NCI-H2029 treated with DMSO at 0.1 percent for 48 hours (cell line): ENCODE measurements at places on chromosomes 5 and 9.

GRCh38 chr5:177183142-177183541 lies 49.6 kb downstream of the NSD1 start:
- no peak for DNase-seq

DNA sequence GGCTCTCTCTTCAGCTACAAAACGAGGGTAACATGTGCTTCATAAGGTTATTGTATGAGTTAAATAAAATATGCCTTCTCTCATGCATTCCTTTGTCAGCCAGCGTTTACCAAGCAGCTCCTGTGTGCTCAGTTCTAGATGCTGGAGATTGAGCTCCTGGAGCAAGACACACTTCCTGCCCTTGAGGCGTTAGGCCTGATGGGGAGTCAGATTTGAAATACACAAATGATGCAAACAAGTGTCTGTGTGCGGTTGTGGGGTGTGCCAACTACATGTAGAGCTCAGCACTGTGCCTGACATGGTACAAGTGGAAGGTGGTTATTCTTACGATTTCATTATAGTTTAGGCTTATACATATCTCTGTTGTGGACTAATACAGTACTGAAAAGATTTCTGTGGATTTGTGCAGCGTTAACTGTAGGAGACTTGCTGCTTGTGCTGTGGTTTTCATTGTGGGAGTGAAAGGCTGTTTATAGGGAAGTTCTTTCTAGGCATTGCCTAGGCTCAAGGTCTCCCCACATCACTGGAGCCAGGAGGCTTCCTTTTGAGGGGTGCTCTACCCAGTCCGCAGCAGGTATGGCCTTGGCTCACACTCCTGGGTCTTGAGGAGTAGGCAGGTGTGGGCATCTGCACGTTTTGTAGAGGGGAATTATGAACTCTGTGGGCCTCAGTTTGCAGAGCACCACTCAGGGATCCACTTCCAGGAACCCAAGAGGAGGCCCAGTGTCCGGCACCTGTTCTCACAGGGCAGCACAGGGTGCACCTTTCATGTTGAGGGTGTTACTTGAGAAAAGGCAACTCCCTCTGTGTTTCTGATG lies 39.8 kb upstream of the ANGPTL2 start:
- DNase-seq: no peak

DNA sequence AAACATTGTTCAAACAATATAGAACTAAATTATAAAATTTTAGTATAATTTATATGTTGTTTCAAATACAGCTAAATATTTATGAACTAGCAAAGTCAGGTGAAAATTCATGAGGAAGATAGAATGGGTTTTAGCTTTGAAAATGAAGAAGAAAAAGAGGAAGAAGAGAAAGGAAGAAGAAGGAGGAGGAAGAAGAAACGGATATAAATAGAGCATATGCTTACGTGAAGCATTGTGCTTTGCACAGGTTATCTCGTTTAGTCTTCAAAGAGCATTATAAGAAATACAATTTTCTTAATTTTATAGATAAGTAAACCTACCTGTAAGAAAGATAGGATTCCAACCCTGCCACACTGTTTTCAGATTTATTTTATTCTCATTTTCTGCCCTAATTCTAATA lies 620.6 kb upstream of the DAB2 start:
- DNase-seq: no peak

DNA sequence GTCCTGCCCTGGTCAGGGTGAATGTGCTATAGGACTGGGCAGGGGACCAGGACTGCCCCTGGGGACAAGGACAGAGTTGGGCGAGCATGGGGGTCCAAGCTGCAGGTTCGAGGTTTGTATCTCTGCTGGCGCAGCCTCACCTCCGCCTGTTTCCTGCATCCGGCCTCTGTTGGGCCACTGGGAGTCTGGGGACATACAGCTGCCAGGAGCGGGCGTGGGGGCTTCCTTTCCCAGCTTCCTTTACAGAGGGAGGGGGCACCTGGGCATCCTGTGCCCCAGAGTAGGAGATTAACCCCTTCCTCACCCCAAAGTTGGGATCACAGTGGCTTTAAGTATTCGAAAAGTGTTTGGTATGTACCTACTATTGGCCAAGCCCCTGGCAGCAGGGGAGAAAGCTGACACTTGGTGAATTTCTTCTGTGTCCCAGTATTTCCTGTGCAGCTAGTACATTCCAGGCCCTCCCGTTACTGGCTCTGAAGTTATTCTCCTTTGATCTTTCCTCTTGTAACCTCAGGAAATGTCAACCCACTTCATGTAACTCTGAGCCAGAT lies 19.0 kb downstream of the OLFML2A start:
- DNase-seq: no peak

GRCh38 chr9:137201205-137201868 lies 796 bp upstream of the TPRN start:
- DNase-seq: no peak

DNA sequence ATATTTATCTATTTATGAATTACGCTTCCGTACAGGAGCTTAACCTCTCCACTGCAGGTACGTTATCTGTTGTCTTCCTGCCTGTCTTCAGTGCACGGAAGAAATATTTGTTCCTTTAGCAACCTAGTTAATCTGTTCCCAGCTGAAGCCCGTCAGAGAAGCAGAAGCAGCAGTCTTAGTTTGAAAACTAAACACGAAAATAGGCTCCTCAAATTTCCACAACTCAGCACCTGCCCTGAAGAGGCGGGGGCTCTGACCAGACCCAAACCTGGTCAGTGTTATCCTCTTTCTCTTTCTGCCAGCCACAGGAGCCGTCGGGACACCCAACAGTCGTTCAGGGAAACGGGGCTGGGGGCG lies 462 bp downstream of the NUDCD2 start:
- DNase-seq: peak; percentile 49

- DNase-seq: no peak
Observed at GRCh38 chr5:146595088-146595487, 79.1 kb upstream of the GPR151 start.

GRCh38 chr9:111098093-111098492 lies 59.8 kb upstream of the LPAR1 start:
- no peak for DNase-seq

- DNase-seq: no peak
Observed at GRCh38 chr9:86407022-86407421, 52.8 kb upstream of the TUT7 start.

- DNase-seq: no peak
Observed at GRCh38 chr5:151155775-151156506, 1.6 kb downstream of the ANXA6 start.

- DNase-seq: no peak
Observed at GRCh38 chr5:58548068-58548467, 34.8 kb upstream of the RAB3C start.

- DNase-seq: no peak
Observed at GRCh38 chr5:25286319-25286718, 641.5 kb upstream of the CDH10 start.

DNA sequence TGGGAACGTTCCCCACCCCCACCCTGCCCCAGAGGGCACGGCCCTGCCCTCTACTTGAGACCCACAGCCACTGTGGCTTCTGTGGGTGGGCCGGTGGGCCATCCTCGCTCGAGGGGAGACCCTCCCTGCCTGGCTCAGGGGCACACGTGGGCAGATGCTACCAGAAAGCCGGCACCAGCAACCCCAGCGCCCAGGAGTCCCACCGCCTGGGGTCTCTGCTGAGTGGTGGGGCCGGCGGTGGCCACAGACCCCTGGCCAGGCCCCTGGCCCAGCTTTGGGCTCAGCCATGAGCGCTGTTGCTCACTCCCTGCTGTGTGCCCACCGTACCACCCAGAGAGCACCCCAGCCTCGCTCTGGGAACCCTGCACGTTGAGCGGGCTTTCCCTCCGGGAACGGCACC lies 16.5 kb upstream of the NRARP start:
- no peak for DNase-seq

DNA sequence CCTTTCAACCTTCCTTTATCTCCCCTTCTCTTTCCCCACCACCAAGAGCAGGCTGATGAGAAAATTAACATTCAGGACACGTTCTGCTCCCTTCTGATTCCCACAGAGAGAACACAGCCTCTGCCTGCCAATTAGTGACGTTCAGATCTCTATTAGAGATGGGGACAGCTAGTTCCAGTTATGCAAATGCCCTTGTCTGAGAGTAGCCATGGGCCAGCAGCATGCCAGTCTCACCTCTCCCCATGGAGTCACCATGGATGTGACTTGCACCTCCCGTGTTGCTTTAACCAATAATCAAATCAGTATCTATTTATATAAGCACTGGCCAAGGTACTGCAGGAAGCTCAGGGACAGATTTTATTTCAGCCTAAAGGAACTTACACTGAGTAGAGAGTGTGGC lies 61.3 kb downstream of the KCNIP1 start:
- no peak for DNase-seq

- no peak for DNase-seq
Observed at GRCh38 chr5:150613991-150614660, 26.3 kb upstream of the SYNPO start.

- DNase-seq: no peak
Observed at GRCh38 chr9:10248890-10249289, 363.9 kb downstream of the PTPRD start.

DNA sequence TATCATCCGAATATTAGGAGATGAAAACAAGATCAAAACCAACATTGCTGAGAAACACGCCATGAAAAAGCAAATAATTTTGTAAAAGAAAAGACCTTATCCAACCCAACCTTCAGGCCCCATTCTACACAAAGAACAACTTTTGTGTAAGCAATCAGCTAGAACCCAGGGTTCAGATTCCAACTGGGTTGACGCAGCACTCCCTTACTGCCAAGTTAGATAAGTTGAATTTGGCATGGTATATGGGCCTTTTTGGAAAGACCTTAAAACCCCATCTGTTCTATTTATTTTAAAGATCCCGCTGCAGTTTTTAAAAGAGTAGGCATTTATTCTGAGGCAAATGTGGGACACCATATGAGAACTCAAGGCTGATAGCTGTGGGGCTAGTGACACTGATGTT lies 2033.8 kb upstream of the WWC1 start:
- no peak for DNase-seq

GRCh38 chr5:2130361-2130760 lies 247.6 kb upstream of the IRX4 start:
- no peak for DNase-seq

DNA sequence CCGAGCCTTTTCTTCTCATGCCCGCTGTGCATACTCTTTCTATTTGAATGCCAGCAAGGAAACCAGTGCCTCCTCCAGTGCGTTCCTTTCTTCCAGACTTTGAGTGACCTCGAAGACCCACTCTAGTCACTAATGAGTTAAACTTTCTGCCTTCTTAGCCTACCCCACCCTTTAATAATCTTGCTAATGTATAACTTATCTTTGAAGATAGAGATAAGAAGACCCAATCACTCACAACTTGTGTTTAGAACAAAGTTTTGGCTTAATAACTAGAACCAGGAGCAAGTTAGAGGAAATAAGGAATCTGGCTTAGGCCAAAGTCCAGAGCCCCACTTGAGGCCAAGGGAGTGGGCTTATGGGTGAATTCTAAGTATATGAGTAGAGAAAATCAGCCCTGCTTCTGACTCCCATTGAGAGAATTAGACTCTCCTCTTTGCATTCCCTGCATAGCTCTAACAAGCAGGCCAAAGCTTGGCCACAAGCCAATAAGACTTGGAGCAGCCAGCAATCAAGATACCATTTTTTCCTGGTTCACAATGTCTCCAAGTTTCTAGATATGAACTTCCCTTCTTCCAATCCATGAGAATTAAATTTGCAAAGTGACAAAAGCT lies 181.5 kb upstream of the PIK3R1 start:
- no peak for DNase-seq

DNA sequence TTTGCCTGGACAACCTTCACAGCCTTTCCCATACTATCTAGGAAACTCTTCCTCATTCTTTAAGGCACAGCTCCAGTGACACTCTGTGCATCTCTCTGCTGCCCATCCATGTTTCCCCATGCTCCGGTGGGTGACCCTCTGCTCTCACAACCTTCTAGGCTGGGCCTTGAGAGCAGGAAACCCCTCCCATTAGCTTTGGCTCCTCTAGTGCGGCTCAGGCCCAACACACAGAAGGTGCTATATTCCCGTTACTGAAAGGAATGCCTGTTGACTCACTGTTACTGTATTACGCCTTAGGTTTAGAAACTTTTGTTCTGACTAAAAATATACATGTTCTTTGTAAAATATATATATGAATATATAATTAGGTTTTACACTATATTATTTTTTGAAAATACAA lies 8.1 kb upstream of the CCL28 start:
- no peak for DNase-seq

GRCh38 chr5:151259931-151260330 lies 6.9 kb downstream of the GM2A start:
- no peak for DNase-seq

DNA sequence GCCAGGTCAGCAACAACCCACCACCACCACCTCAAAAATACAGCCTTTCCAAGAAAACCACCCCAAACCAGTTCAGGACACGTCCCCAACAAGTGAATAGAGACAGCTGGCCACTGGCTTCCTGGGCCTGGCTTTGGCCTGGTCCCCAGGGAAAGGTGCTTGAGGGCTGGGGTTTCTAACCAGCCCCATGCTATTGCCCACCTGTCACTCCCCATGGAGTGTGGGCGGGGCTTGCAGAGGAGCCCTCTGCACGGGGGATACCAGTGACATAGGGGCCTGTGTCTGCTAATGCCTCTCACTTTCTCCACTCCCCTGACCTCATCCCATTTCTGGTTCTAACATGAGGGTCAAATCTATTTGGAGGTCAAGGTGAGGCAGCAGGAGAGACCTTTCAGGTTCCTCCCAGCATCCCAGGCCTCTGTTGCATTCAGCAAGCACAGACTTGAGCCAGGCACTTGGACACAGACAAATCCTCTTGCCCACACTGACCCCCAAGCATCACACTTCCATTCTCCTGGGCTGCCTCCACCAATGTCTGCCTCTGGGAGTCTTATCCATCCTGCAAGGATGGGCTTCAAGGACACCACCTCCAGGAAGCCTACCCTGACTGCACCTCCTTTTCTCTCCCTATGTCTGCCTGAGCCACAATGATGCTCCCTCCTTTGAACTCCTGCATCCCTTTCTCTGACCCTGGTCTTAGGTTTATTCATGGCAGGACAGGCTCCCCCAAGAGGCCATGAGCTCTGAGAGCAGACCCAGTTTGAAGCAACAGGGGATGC lies 16.1 kb upstream of the TTLL11 start:
- DNase-seq: no peak

- no peak for DNase-seq
Observed at GRCh38 chr5:20294696-20295095, 306.7 kb upstream of the CDH18 start.

- no peak for DNase-seq
Observed at GRCh38 chr9:6575324-6576034, 70.0 kb downstream of the GLDC start.

DNA sequence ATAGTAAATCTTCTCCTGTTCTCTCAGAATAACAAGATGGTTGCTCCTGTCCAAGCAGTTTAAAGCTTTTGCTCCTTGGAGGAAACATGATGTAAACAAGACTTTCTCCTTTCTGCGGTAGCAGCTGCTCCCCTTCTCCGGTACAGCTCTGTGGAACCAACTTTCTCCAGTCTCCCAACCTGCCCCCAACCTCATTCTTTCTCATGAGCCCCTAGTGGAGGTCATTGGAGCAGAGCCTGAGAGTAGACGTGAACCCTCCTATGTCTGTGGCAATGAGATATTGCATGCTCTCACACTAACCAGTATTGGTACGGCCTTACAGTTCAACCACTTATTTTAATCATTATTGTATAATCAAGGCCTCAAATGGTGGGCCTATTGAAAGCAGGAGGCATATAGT lies 483.8 kb upstream of the CDH10 start:
- no peak for DNase-seq
